ENCODE measurements at places on chromosomes 4 and X. TPM values are rescaled to one million over a fixed set of nuclear protein-coding genes. Genes with fewer than 3 reads are reported as not detected.

GRCh38 chr4:56469489-56470210 lies 2.2 kb downstream of the SRP72 start:
- no peak for DNase-seq

DNA sequence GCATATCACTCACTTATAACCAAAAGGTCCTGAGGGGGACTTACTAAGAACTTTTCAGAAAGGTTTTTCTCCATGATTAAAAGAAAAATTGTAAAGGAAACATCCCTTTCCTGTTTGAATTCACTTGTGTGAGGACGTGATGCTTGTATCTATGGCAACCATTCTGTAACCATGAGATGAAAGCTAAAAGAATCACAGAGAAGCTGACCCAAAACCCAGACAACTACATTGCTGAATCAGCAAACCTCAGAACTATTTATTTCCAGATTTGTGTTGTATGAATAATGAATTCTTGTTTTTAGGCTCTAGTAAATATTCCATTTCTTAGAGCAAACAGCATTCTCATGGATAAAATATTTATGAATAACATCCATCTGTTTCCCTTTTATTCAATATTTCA lies 91.2 kb downstream of the RCHY1 start:
- DNase-seq: no peak

DNA sequence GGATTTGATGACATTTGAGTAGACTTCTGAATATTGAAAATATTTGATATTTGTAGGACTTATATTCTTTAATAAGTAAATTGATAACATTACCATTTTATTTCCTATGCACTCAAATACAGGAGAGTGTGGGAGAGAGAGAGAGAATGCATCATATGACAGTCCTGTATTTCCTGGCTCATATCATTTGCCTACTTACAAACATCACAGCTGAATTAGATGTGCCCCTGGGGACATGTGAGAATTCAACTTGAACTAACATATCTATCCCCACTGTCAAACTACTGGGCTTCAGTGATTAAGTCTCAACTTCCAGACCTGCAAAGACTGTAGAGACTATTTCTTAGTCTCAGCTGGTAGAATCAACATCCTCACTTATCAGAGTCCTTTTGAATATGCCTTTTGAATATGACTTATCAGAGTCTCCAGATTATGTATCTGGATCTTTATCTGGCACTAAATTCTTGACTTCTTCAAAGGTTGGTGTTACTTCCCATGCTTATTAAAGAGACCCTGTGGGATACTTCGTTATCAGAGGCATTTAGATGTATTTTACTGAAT lies 75.5 kb downstream of the PABPC4L start:
- DNase-seq: no peak

- DNase-seq: no peak
These were observed 74.8 kb upstream of the SLIT2 start for GRCh38 chr4:20176881-20177280.

Gene BBS12
- total RNA-seq: 6.2 TPM

Data from activated T-helper 1 cell treated with anti-CD3 and anti-CD28 coated beads, Interleukin-12 subunit alpha, Interleukin-12 subunit beta, Interleukin-2, Interleukin-4 antibody, amounts not matched to agents 30 ng/mL and 10 ng/mL and 1 ng/mL, durations not matched to agents 14 hours and 24 hours and 36 hours (primary cell).